Kidney (tissue), 22 donors: ENCODE measurements at places on chromosomes 7 and 10. TPM values are rescaled to one million over a fixed set of nuclear protein-coding genes. Genes with fewer than 3 reads are reported as not detected.

The PODXL gene
- total RNA-seq = 114 TPM

The SPOCK2 gene
- total RNA-seq = 19.7 TPM

DNA sequence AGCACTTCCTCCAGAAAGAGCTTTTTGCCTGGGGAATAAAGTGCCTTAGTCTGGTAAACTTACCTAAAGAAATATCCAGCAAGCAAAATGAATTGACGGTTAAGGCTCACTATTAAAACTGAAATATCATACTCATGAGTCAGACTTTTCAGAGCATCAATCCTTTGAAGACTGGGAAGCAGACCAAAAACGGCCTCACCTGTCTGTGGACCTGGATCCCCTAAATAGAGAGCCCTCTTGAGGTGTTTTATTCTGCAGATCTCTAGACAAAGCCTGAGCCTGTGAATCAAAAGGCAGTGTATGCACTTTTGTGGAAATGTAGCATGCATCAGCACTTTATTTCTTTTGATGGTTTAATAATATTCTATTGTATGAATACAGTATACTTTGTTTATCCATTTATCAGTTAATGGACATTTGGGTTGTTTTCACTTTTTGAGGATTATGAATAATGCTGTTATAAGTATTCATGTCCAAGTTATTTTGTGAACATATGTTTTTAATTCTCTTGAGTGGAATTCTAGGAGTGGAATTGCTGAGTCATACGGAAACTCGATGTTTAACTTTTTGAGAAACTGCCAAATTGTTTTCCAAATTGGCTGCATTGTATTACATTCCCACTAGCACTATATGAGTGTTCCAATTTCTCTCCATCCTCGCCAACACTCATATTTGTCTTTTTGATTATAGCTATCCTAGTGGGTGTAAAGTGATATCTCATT lies 449.0 kb upstream of the IGFBP3 start:
- DNase-seq = peak; percentile 11
- H3K36me3 ChIP-seq = no peaks in the 10 kb centered on the region
- no peaks in the 10 kb centered on the region for H3K27me3 ChIP-seq
- H3K27ac ChIP-seq = no peak overlapping the region

- H3K36me3 ChIP-seq = no peaks in the 10 kb centered on the region
- no peak overlapping the region for H3K4me3 ChIP-seq
- no peaks in the 10 kb centered on the region for H3K27me3 ChIP-seq
- no peak for DNase-seq
Measured at GRCh38 chr10:48502791-48503190, 102.1 kb downstream of the ARHGAP22 start.

DNA sequence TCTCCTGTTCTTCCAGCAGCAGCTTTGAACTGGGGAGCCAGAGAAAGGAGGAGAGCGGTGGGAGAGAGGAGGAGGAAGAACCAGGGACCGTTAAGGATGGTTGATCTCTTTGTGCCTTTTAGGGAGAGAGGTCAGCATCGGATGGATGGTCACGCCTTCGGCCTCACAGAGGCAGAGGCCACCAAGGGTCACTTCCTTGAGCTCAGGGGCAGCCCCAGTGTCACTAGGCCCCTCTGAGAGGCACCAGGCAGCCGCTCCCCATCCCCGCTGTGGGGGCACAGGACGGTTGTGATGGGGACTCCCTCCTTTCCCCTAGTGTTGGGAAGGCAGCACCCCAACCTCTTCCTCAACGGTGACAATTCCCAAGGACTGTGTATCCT lies 121.4 kb downstream of the DNAJB6 start:
- no peak for DNase-seq
- no peak overlapping the region for H3K27ac ChIP-seq
- no peaks in the 10 kb centered on the region for H3K27me3 ChIP-seq
- no peaks in the 10 kb centered on the region for H3K4me1 ChIP-seq

The BEND7 gene
- total RNA-seq = 37.9 TPM

The MRLN gene
- total RNA-seq = not detected

GRCh38 chr10:86077871-86078638 lies 288.5 kb downstream of the GRID1 start:
- no peaks in the 10 kb centered on the region for H3K4me1 ChIP-seq
- no peak overlapping the region for H3K4me3 ChIP-seq
- H3K27ac ChIP-seq = no peak overlapping the region
- H3K27me3 ChIP-seq = no peaks in the 10 kb centered on the region

- no peak for DNase-seq
- H3K4me1 ChIP-seq = no peaks in the 10 kb centered on the region
- H3K36me3 ChIP-seq = no peaks in the 10 kb centered on the region
- H3K4me3 ChIP-seq = no peak overlapping the region
Measured at GRCh38 chr10:48818081-48818480, 121.6 kb downstream of the LRRC18 start.

GRCh38 chr10:18334116-18334867 lies 194.1 kb downstream of the CACNB2 start:
- peak overlapping the region; percentile 50 for H3K4me3 ChIP-seq
- no peak for DNase-seq
- no peaks in the 10 kb centered on the region for H3K4me1 ChIP-seq
- H3K27ac ChIP-seq = peak overlapping the region; percentile 84

DNA sequence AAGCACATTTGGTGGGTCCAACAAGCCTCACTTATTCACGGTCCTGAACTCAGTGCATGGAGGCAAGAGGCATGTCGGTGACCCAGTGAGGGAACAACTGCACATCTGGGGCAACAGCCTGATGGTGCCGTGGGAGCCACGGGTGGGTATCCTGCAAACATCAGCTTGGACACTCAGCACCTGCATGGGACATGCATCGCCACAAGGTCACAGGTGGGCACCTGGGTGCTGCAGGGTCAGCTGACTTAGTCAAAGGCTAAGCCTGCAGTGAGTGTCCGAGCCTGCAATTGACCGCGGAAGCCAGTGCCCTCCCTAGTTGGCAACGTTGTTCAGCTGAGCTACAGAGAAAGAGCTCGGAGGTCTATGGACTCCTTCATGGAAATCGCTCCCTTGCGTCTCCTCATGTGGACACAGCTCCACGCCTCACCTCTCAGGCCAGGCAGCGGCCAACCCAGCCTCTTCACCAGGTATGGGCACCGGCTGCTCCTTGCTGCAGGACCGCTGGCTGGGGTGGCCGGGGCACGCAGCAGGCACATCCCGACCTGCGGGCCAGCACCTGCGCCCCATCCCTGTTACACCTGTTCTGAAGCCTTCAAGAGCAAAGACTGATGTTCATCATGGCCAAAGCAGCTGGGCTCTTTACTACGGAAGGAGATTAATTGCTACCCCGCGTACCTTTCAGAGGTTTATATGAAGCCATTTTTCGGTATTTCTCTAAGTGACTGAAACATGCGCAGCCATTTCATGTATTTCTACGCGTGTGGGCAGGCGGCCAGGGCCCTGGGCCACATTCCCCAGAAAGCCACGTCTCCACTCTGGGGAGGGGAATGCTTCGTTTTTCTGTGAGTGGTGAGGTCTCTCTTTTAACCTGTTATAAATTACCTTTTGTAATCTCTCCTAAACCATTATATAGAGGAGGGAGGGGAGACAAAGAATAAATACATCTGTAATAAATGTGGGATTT lies 380.7 kb downstream of the DNAJB6 start:
- H3K27ac ChIP-seq = no peak overlapping the region
- no peak overlapping the region for H3K4me3 ChIP-seq
- peak; percentile 46 for DNase-seq

The HIBADH gene
- total RNA-seq = 42.6 TPM

The UNCX gene
- 2.0 TPM for total RNA-seq

- H3K27ac ChIP-seq = no peak overlapping the region
- H3K4me3 ChIP-seq = no peak overlapping the region
- no peaks in the 10 kb centered on the region for H3K36me3 ChIP-seq
- no peaks in the 10 kb centered on the region for H3K4me1 ChIP-seq
- no peak for DNase-seq
- H3K27me3 ChIP-seq = no peaks in the 10 kb centered on the region
Measured at GRCh38 chr10:47059606-47060311, 148.5 kb downstream of the PTPN20 start.

The BMPER gene
- total RNA-seq = 0.60 TPM
